Kidney (tissue), 22 donors: ENCODE measurements at places on chromosomes 7 and 10. TPM values are rescaled to one million over a fixed set of nuclear protein-coding genes. Genes with fewer than 3 reads are reported as not detected.

- DNase-seq: no peak
Observed at GRCh38 chr7:41918597-41918996, 215.7 kb upstream of the INHBA start.

- no peak for DNase-seq
Observed at GRCh38 chr10:92436611-92437010, 137.3 kb downstream of the IDE start.

DNA sequence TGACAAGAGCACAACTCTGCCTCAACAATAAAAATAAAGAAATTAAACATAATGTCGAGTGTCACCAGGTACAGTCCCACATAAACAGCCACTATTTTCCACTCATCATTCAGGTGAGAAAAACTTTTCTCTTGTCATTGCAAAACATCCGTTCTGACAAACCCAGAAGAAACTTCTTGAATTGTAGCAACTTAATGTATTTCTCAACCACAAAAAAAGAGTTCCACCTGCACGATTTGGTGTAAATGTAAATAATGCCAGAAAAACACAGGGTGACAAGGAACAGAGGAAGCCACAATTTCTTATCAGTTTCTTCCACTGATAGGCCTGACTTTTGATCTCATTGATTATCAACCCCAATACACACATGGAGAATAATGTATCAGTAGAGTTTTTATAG, 26.8 kb upstream of the INSIG1 start:
- DNase-seq: no peak

DNA sequence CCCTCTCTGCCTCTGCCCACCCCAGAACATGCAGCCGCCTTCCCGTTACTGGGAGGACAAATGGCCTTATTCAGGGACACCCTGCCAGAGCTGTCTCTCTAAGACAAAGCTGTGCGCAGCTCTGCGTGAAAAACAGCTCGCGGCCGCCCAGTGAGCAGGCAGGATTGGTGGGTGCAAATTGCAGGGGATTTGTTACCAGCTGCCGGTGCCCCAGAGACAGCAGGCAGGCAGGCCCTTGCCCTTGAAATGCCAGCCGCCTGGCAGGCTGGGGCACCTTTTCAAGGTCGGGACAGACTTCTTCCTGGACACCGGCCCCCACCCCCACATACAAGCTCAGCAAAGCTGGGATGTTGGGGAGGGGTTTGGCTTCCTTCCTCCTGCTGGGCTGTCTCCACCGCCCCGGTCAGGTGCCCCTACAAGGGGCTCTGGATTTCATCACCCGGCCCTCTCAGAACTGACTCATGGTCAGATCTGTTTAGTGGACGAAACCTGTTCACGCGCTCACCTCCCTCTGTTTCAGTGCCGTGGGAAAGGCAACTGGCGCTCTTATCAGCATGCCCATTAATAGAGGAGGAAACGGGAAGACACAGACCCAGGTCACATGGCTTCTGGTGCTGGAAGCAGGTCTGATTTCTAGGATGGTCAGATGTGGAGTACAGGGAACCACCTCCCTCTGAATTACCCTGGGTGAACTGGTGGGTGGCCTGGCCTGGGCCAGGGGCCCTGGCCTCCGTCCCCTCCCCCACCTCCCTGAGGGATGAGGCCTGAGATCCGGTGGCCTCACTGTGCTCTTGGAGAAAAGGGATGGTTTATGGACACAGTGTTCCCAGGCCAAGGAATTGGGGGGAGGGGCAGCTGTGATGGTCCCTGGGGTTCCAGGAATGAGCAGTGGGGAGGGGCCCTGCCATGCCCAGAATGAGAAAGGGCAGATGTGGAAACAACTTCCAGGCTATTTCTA, 123.9 kb upstream of the PPIF start:
- peak; percentile 86 for DNase-seq

The DRGX gene
- not detected for polyA plus RNA-seq
